Stimulated activated CD4-positive, alpha-beta T cell treated with anti-CD3 and anti-CD28 coated beads, TNF-alpha, amount 100 ng/mL, for 4 hours (primary cell): ENCODE measurements at places on chromosomes 13 and 19.

- DNase-seq = no peak
These were observed 28.3 kb upstream of the PCDH9 start for GRCh38 chr13:67258482-67258881.

DNA sequence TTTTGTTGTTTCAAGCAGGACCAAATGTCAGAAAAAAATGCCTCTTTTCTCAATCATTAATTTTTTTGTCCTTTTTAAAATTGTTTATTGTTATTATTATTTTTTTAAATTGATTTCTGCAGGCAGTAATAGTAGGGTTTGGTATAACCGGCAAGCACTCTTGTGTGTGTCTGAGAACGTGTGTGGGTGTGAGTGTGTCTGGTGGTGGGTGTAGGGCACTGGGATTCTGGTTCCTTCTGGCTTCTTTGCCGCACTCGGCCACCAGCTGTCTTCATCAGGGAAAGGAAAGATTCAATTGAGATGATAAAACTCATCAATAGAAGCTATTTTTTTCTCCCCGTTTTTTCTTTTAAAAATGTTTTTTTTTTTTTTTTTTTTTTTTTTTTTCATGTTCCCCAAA, 56.4 kb downstream of the IER2 start:
- no peak for DNase-seq

DNA sequence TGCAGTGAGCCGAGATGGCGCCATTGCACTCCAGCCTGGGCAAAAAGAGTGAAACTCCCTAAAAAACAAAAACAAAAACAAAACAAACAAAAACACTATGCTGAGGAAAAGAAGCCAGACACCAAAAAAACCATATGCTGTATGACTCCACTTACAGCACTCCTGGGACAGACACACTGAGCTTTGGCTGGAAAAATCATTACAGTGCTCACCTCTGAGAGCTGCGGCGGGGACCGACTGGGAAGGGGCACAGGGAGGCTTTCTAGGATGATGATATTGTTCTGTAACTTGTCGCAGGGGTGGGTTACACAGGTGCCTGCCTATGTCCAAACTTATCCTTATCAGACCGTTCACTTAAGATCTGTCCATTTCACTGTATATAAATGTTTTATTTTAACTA, 7.8 kb downstream of the PNMA8A start:
- DNase-seq = no peak

GRCh38 chr13:50068508-50068907, 53.3 kb downstream of the KCNRG start:
- no peak for DNase-seq

- DNase-seq = no peak
These were observed 2.9 kb downstream of the LDLR start for GRCh38 chr19:11092181-11092538.

DNA sequence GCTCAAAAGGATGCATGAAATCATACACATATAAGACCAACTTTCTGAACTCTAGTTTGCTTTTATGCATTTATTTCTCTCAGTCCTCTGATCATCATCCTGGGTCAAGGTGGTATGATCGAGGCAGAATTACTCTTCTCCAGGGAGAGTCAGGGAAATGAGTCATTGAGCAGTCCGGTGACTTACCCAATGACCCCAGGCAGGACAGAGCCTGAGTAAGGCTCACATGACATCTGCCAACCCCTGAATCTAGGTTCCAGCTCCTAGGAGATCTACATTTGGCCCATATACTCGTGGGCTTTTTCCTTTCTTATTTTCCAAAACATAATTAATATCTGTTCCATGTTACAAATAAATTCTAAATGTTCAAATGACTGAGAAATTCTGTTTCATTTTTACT, 502.3 kb downstream of the FOXO1 start:
- no peak for DNase-seq

- no peak for DNase-seq
These were observed 1599.2 kb downstream of the OLFM4 start for GRCh38 chr13:54627646-54628372.

DNA sequence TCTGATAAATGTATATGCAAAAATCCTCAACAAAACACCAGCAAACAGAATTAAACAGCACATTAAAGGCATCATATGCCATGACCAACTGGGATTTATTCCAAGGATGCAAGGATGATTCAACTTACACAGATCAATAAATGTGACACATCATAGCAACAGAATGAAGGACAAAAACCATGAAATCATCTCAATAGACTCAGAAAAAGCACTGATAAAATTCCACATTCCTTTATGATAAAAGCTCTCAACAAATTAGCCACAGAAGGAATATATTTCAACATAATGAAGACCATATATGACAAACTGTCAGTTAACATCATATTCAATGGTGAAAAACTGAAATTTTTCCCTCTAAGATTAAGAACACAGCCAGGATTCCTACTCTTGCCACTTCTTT, 691.6 kb downstream of the DIAPH3 start:
- DNase-seq = no peak

GRCh38 chr19:14516746-14517438, 1.3 kb downstream of the DNAJB1 start:
- no peak for DNase-seq

DNA sequence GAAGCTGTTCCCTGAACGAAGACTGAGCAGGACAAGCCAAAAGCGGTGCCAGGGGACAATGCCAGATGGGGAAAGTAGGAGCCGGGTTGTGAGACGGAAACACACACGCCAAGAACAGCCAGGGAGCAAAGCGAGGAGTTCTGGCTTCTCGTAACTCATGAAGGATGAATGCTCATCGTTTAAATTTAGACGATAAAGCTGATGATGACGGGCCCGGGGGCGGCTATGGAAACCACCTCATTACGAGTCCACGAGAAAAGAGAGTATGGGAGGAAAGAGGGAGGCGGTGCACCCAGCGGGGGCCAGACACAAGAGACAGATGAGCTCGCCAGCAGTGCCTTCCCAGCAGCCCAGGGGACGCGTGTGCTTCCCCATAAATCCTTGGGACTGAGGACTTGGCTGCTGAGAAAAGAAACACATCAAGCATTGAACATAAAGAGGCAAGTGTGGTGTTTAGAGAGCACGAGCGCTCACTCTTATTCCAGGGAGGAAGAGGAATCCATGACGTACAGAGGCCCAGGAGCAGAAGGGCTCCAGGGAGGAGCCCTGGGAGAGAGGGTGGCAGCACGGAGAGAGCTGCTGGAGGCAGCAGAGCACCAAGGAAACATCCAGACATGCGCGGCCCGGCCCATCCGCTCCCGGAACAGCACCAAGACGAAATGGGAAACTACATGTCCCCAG, 70.7 kb downstream of the EPS15L1 start:
- peak; percentile 11 for DNase-seq

DNA sequence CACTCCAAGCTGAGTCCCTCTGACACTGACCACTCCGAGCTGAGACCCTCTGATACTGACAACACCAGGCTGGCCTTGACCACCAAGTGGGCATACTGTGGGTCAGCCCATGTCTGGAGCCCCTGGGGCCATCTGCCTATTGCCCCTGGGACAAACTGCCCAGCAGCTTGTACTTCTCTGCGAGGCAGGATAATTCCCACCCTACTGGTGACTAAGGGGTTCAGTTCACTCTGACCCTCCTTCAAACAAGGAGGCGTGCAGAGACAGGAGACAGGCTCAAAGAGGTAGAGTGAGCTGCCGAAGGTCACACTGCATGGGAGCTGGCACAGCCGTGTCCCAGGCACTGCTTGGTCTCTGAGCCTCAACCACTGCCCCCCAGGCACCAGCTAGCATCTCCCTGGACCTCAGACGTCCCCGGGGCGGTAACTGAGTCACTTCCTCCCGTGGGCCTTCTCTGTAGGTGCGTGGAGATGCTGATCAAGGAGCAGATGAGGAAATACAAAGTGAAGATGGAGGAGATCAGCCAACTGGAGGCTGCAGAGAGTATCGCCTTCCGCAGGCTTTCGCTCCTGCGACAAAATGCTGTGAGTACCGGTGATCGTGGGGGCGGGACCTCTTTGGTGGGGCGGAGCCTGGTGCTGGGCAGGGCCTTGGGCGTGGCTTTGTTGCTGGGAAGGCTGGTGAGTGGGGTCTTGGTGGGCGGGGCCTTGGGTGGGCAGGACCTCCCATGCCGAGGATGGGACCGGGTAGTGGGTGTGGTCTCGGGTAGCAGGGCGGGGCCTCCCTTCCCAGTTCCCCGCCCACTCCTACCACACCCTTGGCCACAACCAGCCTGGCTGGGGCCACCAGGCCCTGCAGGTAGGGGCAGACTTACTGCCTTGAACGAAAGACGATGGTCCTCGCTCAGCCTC, 5.8 kb upstream of the USE1 start:
- DNase-seq = no peak

- no peak for DNase-seq
These were observed 26.4 kb downstream of the GRTP1 start for GRCh38 chr13:113337556-113337955.

GRCh38 chr19:6890401-6890913, 3.1 kb downstream of the ADGRE1 start:
- DNase-seq = no peak
